ENCODE measurements at places on chromosomes 5 and 9.

- DNase-seq, result no peak
These were observed 83.4 kb upstream of the ZNF169 start for GRCh38 chr9:94175669-94176068.

GRCh38 chr9:71765693-71766092, 2.6 kb downstream of the CEMIP2 start:
- no peak for DNase-seq

DNA sequence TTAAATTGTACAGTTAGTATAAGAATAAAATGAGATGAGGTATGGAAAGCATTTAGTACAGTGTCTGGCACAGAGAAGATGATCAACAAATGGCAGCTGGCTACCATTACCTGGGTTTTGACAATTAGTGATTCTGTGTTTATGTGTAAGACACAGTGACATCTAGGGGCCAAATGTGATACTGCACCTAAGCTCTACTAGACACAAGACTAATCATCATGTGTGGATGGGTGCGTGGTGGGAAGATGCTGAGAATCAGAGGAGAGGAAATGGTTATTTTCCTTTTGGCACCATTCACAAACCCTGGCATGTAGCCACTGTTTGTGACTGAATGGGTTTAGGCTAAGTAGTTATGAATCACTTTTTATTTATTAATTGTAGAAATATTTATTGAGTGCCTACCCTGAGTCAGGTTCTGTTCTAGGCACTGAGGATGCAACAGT, 109.8 kb upstream of the TBC1D2 start:
- no peak for DNase-seq

GRCh38 chr5:123598028-123598689, 86.2 kb downstream of the CSNK1G3 start:
- DNase-seq, result no peak

DNA sequence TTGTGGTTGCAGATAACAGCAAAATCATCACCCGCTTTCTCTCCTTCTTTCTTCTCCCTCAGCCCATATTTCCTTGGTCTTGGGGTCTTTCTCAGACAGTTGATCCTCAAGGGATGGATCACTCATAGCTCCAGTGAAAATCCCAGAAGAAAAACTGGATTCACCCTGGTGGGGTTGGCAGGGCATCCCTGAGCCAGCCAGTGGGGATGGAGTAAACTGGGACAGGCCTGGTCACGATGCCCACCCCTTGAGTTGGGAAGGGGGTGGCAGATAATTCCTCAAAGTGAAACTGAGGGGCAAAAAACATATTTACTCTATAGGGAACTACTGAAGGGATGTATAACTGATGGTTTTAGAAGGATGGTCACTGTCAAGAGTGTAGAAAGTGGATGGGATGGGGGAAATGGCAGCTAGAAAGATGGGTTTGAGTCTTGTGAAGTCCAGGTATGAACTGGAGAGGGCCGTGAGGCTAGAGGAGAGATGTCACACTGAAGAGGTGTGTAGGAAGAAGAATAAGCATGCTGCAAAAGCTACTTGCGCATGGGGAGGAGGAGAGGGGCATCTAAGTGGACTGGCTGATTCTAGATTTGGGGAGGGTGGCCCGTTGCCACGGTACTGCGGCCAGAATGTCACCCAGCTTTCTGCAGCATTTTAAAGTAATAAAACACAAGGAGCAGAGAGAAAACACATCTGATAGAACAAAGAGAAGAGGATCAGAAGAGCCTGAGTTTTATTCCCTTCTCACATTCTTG, 162.8 kb downstream of the PJA2 start:
- DNase-seq, result no peak

Measured in Right ventricle myocardium superior (tissue), 1 donor.